Pancreas (tissue), 10 donors: ENCODE measurements at places on chromosomes 11 and 22. TPM values are rescaled to one million over a fixed set of nuclear protein-coding genes. Genes with fewer than 3 reads are reported as not detected.

DNA sequence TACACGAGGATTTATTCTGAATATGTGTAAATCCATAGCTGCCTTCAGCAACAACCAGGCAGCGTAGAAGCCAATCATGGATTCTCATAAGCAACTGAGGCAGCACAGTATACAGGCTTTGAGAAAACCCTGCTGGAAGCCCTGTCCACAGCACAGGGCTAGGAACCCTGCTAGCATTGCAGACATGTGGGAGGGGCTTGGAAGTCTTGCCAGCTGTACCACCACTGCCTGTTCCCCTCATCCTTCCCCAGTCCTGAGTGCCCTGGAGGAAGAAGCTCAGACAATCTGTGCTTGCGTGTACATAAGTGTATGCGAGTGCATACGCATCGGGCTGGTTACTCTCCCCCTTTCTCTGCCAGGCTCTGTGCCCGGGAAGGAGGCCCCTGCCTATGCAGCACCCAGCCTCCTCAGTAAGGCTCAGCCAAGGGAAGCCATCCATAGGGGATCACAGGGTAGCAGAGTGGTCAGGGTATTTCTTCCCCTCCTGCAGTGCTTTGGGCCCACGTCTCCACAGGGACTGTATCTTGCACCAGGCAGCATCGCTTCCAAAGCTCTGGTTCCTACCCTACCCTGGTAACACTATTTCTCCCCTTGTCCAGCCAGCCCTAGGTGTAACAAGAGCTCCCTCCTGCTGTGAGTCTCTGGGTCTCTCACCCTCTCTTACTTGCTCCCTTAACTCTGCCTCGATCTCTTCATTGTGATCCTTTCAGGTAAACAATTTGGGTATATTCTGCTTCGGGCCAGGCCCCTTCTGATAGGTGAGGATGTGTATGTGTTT lies 90.5 kb downstream of the GALNT18 start:
- DNase-seq: peak; percentile 41

- no peak for DNase-seq
Measured at GRCh38 chr11:65655570-65656332, 7.0 kb downstream of the RELA start.

GRCh38 chr11:14774721-14775120 lies 117.3 kb downstream of the CYP2R1 start:
- DNase-seq: no peak

DNA sequence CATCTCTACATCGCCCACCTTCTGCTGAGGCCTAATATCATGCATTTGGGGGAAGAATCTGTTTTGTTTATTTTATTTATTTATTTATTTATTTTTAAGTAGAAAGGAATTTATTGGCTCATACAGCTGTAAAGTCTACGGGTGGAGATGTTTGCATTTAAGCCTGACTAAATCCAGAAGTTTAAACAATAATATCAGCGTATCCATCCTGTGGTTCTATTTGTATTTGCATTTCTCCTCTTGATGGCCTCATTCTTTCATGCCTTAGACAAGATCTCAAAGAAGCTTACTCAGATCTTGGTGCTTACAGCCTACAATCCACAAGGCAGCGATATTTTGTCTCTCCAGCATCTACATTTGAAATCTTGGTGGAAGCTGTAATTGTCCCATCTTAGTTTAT lies 67.1 kb upstream of the CARD18 start:
- no peak for DNase-seq

DNA sequence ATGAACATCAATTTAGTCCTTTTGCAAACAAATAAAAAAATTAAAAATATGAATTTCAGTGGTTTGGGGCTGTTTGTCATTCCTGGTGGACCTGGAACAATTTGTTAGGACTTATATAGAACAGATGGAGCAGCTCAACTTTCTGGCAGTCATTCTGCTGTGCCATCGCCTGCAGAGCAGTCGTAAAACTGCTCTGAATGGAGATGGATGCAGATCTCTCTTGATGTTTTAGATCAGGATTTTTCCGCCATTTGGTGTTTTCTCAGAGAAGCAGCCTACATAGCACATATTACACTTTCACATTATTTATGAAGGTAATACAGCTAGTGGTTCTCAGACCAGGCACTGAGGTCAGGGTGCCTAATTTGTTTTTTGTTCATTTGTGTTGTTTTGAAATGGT lies 31.8 kb upstream of the HSPA8 start:
- no peak for DNase-seq

DNA sequence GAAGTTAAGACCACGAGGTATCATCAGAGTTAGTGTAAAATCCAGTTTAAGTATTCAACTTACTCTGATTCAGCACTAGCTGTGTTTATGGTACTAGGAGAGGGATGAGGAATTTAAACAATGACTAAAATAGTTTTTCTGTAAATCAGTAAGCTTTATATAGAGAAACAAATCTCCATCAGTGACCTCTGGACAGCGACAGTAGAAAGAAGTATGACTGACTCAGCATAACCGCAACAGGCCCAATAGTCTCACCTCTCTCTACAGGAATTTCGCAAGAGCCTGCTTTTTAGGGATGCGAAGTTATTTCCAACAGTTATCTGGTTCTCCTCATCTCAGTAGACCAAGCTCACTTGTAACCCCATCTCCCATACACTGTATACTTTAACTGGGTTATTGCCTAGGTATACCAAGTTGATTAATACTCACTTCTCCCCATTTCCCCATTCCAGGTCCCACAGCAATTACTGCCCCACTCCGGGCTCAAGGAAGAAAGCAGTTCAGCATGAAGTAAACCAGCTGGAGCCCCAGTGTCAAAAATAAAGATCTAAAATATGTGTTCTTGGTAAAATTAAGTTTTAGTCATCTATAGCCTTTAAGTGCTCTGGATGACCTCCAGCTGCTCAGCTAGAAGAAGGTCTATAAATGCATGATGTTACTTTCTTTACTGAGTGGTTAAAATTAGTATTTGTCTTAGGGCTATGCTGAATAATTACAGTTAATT lies 770.6 kb upstream of the CCDC90B start:
- no peak for DNase-seq

- DNase-seq: no peak
Measured at GRCh38 chr11:85903406-85903805, 48.2 kb downstream of the CCDC83 start.

DNA sequence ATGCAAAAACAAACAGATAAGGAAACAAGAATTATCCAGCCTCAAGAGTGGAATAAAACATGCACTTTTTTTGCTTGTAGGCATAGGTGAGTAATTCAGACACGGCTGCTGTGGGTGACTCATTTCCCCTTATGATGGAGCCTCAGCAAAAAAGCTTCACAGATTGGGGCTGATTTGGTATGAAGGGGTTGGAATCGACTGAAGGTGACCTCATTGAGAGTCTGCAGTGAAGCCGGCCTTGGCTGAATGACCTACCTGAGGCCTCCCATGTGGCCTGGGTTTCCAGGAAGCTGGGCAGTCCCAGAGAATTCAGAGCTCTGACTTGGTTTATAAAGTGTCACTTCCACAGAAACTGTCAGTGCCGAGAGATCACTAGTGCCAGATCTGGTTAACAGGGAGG lies 34.2 kb upstream of the VPREB1 start:
- no peak for DNase-seq

DNA sequence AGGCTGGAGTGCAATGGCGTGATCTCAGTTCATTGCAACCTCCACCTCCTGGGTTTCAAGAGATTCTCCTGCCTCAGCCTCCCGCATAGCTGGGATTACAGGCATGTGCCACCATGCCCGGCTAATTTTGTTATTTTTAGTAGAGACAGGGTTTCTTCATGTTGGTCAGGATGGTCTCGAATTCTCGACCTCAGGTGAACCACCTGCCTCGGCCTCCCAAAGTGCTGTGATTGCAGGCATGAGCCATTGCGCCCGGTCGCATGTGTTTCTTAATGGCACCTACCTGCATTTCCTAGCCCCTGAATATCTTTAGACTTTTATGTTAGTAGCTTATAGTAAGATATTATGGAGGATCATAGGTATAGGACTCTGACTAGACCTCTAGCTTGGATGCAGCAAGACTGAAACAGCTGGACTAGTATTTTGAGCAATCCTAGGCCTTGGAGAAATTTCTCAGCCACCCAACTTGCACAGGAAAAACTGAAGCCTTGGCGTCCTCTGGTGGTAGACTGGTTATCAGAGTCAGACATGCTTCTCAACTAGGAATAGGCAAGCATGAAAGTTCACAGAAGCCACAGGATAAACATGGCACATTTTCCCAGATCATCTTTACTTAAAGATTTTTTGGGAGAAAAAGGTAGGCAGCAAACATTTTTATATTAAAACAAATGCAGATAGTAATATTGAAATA lies 22.7 kb upstream of the C1QTNF4 start:
- DNase-seq: no peak

DNA sequence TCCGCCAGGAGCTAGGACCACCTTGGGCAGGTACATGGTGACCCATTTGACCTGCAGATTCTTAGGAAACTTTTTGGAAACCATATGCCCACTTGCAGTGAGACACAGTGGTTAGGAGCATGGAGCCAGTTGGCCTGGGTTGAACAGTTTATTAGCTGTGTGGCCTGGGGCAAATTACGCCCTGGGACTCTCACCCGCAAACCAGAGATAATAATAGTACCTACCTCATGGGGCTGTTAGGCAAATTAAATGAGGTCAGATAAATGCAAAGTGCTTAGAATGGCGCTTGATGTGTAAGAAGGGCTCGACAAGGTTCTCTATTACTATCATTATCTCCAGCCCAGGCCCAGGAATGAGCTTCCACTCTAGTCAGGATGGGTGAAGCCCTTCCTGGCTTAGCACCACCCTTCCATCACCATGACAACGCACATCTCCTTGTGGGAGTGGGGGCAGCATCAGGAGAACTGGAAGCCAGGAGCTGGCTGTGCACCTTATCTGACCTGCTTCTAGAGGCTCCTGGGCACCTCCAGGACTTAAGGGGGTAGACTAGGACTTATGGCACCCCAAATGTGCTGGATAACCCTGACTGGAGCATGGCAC lies 5.1 kb downstream of the SYT12 start:
- DNase-seq: no peak

- no peak for DNase-seq
Measured at GRCh38 chr11:63240791-63241379, 2.5 kb downstream of the SLC22A25 start.

DNA sequence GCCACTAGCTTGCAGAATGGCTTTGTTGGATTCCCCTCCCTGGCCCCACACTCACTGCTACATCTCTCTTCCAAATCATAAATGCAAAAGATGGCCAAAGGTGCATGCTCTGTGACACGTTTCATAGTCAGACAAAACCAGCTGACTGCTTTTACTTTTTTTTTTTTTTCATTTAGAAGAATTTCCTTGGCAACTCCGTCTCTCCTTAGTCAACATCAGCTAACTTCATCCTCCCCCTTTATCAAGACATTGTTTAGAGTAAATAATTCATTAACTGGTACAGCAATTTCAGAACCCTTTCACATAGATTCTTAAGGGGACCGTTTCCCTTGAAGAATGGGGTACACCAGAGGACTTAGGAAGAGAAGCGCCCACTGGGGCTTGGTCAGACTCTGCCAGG lies 16.0 kb downstream of the KCNQ1OT1 start:
- DNase-seq: no peak

GRCh38 chr11:88275636-88276035 lies 61.9 kb downstream of the CTSC start:
- DNase-seq: no peak

GRCh38 chr11:130731401-130731800 lies 184.9 kb downstream of the SNX19 start:
- DNase-seq: no peak

DNA sequence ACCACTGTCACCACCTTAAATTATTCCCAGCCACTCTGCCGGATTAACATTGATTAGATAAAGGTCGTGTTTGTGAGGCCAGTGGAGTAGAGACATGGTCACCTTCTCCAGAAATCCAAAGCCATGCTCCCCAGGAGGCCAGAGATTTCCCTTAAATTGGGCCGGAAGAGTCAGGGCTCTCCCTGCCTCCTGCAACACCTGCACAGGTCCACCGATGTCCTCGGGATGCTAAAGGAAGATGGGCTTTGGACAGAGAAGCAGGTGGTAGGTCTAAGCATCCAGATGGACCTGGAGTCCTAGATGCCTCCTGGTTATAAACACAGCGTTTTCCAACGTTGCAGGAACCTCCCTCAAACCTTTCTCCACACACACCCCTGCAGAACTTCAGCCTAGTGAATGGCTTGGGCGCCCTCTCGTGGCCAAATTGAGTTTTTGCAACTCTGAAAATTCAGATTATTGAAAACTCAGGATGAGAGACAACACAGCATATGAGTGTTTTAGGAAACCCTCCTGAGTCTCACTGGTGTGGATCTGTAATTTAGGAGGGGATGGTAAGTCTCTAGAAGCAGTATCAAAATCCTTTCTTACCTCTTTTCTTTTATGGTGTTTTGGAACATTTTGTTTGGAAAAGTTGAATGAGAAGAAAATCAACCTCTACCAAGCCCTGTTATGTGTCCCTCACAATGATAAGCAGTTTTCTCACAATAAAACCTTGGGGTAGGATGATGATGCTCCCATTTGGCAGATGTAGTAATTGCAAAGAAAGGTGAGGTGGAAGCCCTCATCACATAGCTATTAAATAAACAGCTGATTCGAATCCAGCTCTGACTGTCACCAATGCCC lies 109.6 kb downstream of the RRAS2 start:
- DNase-seq: peak; percentile 61

OR52I1 gene
- not detected for polyA plus RNA-seq

FAM181B gene
- polyA plus RNA-seq: 0.57 TPM

TBC1D10A gene
- 19.4 TPM for polyA plus RNA-seq

APBB1 gene
- polyA plus RNA-seq: 22.7 TPM

RIC8A gene
- polyA plus RNA-seq: 47.1 TPM

IGSF22 gene
- polyA plus RNA-seq: 0.77 TPM

MS4A1 gene
- 0.14 TPM for polyA plus RNA-seq

CTTN gene
- 118 TPM for polyA plus RNA-seq

MAPK12 gene
- polyA plus RNA-seq: 6.9 TPM
